ENCODE measurements at places on chromosomes 2 and 18.
A peak's percentile ranks its signal among the peaks of the same experiment; 100 is the strongest.

- no peak for DNase-seq
- no peak overlapping the region for H3K27ac ChIP-seq
- H3K36me3 ChIP-seq: peaks cover 63% of the 10 kb centered on the region
- no peaks in the 10 kb centered on the region for H3K4me1 ChIP-seq
- H3K27me3 ChIP-seq: no peaks in the 10 kb centered on the region
Measured at GRCh38 chr2:101881131-101881530, 110.6 kb upstream of the IL1R2 start.

- H3K27me3 ChIP-seq: no peaks in the 10 kb centered on the region
- no peaks in the 10 kb centered on the region for H3K4me1 ChIP-seq
- no peaks in the 10 kb centered on the region for H3K36me3 ChIP-seq
- no peak overlapping the region for H3K4me3 ChIP-seq
- no peak for DNase-seq
Measured at GRCh38 chr2:88669482-88670214, 21.8 kb upstream of the RPIA start.

GRCh38 chr2:54553075-54553474, 96.9 kb downstream of the SPTBN1 start:
- H3K36me3 ChIP-seq: no peaks in the 10 kb centered on the region
- no peaks in the 10 kb centered on the region for H3K27me3 ChIP-seq
- H3K27ac ChIP-seq: no peak overlapping the region

DNA sequence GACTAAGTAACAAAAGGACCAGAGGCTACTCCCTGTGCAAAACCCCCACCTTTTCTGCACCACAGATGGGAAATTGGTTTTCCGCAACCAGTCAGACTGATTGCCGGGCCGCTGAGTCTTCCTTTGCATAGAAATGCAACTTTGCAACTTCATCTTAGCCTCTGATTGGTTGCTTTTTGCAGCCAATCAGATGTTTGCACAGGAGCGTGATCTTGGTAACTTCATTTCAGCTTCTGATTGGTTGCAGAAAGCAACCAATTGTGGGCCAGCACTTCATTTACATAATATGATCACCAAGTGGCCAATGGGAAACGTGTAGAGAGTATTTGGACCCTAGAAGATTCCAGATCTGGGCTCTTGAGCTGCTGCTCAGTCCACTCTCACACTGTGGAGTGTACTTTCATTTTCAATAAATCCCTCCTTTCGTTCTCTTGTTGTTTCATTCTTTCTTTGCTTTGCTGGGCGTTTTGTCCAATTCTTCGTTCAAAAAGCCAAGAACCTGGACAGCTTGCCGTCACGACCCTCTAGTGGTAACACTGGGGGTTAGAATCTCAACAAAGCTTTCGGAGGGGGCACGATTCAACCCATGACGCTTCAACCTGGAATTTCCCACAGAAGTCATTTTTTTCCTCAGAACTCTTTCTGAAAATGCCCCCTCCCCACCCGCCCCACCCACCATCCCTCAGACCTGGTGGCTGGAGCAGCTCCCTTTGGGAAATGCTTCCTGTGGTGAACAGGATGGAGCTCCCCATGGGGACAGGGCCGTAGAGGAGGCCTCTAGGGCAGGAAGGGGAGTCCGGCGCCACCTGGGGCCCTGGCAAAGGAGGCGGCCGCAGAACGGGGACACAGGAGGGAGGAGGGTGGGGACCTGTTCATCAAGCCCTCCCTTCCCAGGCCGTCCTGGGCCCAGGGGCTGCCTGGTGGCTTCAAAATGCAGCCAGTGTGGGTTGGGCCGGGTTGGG, 31.8 kb upstream of the KCNF1 start:
- DNase-seq: no peak
- peaks cover 17% of the 10 kb centered on the region for H3K4me1 ChIP-seq
- no peak overlapping the region for H3K4me3 ChIP-seq
- no peaks in the 10 kb centered on the region for H3K27me3 ChIP-seq
- H3K36me3 ChIP-seq: no peaks in the 10 kb centered on the region

GRCh38 chr2:222882484-222882928, 21.7 kb downstream of the ACSL3 start:
- DNase-seq: no peak
- H3K36me3 ChIP-seq: no peaks in the 10 kb centered on the region
- H3K27me3 ChIP-seq: no peaks in the 10 kb centered on the region
- H3K27ac ChIP-seq: no peak overlapping the region
- no peaks in the 10 kb centered on the region for H3K4me1 ChIP-seq
- H3K4me3 ChIP-seq: no peak overlapping the region

DNA sequence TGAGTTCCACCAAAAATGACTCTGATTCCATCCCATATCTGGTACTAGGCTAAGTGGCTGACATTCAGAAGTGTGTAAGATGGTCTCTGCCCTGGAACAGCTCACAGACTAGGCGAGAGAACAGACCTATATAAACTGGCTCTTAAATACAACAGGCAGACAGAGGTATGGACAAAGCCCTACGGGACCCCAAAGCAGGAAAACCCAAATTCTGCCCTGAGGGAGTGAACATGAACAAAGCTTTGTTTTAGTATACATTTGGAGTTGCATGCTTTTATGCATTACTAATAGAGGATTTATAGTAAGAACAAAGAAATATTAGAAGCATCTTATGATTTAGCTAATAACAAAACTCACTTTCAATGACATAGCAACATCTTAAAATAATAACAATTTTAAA, 25.1 kb downstream of the GDF7 start:
- no peak overlapping the region for H3K27ac ChIP-seq
- H3K36me3 ChIP-seq: peaks cover 3% of the 10 kb centered on the region
- DNase-seq: no peak

DNA sequence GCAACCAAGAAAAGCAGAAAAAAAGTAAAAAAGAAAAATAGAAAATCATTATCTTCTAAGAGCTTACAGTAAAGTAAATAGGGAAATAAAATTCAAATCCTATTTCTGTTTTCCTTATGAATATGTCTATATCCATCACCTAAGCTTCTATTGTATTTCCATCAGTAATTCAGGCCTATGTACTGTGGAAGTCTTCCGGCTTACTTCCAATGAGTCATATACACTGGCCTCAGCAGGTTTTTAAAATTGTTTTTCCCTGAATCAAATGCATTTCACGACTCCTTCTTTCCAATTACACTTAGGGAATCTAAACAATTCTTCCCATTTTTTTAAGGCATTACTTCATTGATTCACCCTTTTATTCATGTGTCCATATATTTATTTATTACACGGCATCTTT, 164.7 kb downstream of the CCDC102B start:
- H3K4me1 ChIP-seq: peaks cover 4% of the 10 kb centered on the region
- H3K36me3 ChIP-seq: no peaks in the 10 kb centered on the region
- H3K27ac ChIP-seq: no peak overlapping the region

DNA sequence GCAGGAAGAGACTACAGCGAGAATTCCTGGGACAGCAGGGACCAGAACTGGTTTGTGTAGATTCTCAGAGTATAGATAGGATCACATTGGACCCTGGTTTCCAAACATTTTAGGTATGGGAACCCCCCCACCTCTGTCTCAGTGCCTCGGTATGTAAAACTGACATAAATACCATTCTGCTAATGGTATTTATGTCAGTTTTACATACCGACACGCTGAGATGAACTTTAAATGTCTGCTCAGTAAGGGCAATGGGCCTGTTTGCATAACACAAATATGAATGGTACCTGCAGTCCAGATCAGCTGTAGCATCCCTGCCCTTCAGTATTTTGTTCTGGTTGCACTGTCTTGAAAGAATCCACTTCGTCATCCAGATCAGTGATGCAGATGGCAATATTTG, 73.2 kb downstream of the WDSUB1 start:
- H3K27me3 ChIP-seq: peaks cover 73% of the 10 kb centered on the region
- no peak overlapping the region for H3K4me3 ChIP-seq
- peaks cover 13% of the 10 kb centered on the region for H3K4me1 ChIP-seq
- no peaks in the 10 kb centered on the region for H3K36me3 ChIP-seq

- DNase-seq: no peak
- H3K4me1 ChIP-seq: no peaks in the 10 kb centered on the region
- H3K4me3 ChIP-seq: no peak overlapping the region
- no peak overlapping the region for H3K27ac ChIP-seq
- no peaks in the 10 kb centered on the region for H3K27me3 ChIP-seq
Measured at GRCh38 chr2:28032816-28033215, 142.3 kb downstream of the BABAM2 start.

- no peak overlapping the region for H3K27ac ChIP-seq
- H3K36me3 ChIP-seq: peaks cover 11% of the 10 kb centered on the region
- H3K4me1 ChIP-seq: no peaks in the 10 kb centered on the region
- no peak for DNase-seq
- H3K27me3 ChIP-seq: no peaks in the 10 kb centered on the region
- H3K4me3 ChIP-seq: no peak overlapping the region
Measured at GRCh38 chr2:112062894-112063293, 7.8 kb downstream of the TMEM87B start.

DNA sequence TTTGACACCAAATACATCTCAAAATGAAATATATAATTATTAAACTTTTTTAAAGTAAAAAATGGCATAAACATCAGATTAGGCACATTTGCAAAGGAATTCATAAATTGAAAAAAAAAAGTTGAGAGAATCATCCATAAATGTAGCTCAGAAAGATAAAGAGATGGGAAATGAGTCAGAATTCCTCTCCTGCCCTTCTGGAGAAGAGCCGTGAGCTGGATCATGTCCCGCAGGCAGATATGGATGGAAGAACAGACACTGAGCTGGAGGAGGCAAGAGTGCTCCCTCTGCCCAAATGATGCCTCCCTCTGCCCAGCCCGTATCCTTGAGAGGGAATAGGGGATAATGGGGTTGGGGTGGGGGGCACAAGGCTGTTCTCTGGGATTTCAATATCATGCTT, 190.9 kb downstream of the TFCP2L1 start:
- no peak for DNase-seq
- H3K36me3 ChIP-seq: no peaks in the 10 kb centered on the region
- no peaks in the 10 kb centered on the region for H3K4me1 ChIP-seq
- H3K27ac ChIP-seq: no peak overlapping the region
- H3K4me3 ChIP-seq: no peak overlapping the region

DNA sequence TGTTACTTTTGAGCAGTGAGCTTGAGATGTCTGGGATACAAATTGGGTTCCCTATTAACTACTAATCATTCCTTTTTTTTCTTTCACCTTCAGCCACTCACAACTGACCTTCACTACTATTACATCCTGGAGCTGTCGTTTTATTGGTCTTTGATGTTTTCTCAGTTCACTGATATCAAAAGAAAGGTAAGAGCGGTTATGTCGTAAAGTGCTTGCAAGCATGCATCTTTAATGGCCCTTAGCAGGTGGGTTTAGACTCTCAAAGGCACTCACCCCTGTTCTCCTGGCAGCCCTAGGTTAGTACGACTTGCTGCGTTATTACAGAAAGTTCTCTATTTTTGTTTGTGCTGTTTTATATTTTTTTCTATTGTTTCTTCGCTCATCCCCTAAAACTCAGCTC, 107.6 kb upstream of the NOSTRIN start:
- no peak overlapping the region for H3K27ac ChIP-seq
- H3K4me3 ChIP-seq: no peak overlapping the region
- no peaks in the 10 kb centered on the region for H3K27me3 ChIP-seq
- no peaks in the 10 kb centered on the region for H3K4me1 ChIP-seq
- DNase-seq: no peak

- H3K27ac ChIP-seq: no peak overlapping the region
- H3K27me3 ChIP-seq: no peaks in the 10 kb centered on the region
- no peaks in the 10 kb centered on the region for H3K4me1 ChIP-seq
- H3K36me3 ChIP-seq: no peaks in the 10 kb centered on the region
Measured at GRCh38 chr2:25073025-25073424, 31.1 kb downstream of the EFR3B start.

GRCh38 chr18:10439898-10440297, 14.5 kb upstream of the APCDD1 start:
- H3K4me1 ChIP-seq: no peaks in the 10 kb centered on the region
- H3K27ac ChIP-seq: no peak overlapping the region

- H3K4me1 ChIP-seq: peaks cover 13% of the 10 kb centered on the region
- peak; percentile 86 for DNase-seq
- H3K27me3 ChIP-seq: no peaks in the 10 kb centered on the region
- no peaks in the 10 kb centered on the region for H3K36me3 ChIP-seq
- H3K27ac ChIP-seq: no peak within 1 kb of the TSS
- peak within 1 kb of the TSS; percentile 53 for H3K4me3 ChIP-seq
Measured at GRCh38 chr2:950080-950966, at the start of gene SNTG2. SNTG2 (plus strand) TSS chr2:950849; CDS start chr2:950997, 148 bp downstream.

DNA sequence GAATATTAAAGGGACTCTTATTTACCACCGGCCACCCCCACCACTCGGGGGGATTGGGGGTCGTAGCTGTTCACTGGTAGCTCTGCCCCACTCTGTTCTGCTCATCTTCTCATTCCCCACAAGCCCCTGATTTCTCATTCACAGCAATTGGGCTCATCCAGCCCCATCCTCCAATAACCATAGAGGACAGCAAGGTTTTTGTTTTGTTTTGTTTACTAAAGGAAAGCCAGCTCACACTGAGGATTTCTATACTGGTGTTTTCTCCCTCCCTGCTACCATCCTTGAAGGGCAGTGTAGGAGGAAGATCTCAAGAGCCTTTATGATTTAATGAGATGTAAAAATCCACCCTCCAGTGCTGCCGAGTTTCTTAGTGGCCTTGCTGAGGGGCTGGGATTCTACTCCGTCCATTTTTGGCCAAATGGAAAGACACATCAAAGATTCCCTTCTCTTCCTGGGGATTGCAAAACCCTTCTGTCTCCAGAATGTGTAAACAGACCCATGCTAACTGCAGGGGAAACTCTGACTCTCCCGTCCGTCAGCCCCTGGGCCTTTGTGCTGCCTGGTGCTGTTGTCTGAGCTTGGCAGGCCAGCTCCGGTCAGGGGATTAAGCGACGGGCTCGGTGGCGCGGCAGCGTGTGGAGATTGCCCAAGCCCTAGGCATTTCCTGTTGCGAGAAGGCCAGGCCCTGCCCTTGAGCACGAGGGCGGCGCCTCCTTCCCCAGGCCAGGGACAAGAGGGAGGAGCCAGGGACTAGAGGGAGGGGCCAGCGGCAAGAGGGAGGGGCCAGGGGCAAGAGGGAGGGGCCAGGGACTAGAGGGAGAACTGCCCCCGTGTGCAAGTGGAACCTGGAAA, 165.0 kb downstream of the ANTXR1 start:
- peaks cover 10% of the 10 kb centered on the region for H3K4me1 ChIP-seq
- no peaks in the 10 kb centered on the region for H3K36me3 ChIP-seq
- H3K27ac ChIP-seq: peak overlapping the region; percentile 87
- peak overlapping the region; percentile 20 for H3K4me3 ChIP-seq
- H3K27me3 ChIP-seq: no peaks in the 10 kb centered on the region
- DNase-seq: peak; percentile 98

GRCh38 chr18:3384664-3385563, 65.1 kb upstream of the TGIF1 start:
- DNase-seq: no peak
- no peaks in the 10 kb centered on the region for H3K27me3 ChIP-seq
- H3K27ac ChIP-seq: no peak overlapping the region

- no peaks in the 10 kb centered on the region for H3K27me3 ChIP-seq
- peaks cover 7% of the 10 kb centered on the region for H3K4me1 ChIP-seq
- H3K4me3 ChIP-seq: no peak overlapping the region
- no peaks in the 10 kb centered on the region for H3K36me3 ChIP-seq
- peak; percentile 43 for DNase-seq
Measured at GRCh38 chr2:201257381-201257955, 2.9 kb upstream of the CASP8 start.

DNA sequence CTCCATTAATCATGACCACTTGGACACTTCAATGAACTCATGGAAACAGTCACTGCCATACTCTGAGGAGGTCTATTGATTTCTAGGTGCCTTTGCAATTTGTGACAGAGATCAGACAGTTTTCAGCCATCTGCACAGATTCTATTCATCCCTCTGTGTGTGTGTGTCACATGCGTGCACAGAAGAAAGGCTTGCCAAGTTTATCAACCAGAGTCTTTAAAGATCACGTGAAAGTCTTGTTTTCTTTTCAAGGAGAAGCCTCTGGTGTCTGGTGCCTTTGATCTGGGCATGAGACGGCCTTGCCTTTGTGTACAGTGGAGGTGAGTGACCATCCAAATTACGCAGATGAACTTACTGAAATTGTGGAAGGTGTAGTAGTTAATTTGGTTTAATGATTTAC, 164.2 kb downstream of the VAPA start:
- no peak for DNase-seq
- no peaks in the 10 kb centered on the region for H3K27me3 ChIP-seq
- no peaks in the 10 kb centered on the region for H3K4me1 ChIP-seq
- no peak overlapping the region for H3K27ac ChIP-seq
- no peak overlapping the region for H3K4me3 ChIP-seq

Data from H1 (cell line).